ENCODE measurements at places on chromosomes 2 and 18.

DNA sequence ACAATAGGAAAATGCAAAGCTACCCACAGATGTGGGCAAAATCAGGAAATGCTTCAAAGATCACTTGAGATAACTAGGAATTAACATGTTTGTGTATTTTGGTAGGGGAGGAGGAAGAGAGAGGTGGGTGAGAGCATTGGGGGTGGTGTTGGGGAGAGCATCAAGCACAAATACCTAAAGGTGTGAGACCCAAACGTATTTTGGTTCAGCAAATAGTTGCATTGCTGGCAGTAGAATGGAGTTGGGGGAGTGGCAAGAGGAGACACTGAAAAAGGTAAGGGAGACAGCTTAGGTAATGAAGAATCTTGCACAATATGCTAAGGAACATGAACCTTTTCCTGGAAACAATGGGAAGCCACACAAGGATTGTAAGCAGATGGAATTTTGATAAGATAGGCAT, 1.5 kb upstream of the PELI1 start:
- DNase-seq = no peak

- DNase-seq = no peak
These were observed 48.2 kb downstream of the TWIST2 start for GRCh38 chr2:238895891-238896600.

DNA sequence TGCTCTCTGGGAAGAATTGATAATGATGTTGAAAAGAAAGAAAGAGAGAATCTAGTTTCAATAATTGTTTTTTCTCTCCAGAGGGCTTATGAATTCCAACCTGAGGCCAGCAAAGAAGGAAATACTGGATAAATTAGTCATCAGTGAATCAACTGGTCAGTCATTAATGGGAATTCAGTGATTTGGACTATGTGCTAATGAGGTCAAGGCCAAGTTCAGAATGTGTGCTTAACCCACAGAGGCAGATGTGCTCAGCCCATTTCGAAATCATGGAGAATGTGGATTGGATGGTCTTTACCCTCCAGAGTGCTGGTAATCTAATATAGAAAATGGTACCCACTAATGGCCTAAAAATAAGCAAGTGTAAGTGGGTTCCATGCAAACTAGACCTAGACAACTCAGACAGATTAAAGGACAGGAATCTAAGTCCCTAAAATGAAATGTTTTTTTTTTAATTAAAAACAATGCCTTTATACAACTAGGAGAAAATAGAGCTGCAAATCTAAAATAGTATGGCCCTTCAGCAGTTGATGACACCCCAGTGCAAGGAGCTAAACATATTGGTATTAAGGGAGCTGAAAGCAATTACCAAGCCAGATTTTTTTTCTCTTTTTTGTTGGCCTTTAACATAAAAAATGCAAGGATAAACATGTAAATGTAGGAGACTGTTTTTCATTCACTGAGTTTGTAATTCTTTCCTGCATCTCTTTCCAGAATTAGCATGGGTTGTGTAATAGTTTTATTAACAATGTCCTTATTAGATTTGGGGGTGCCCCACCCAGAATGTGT, 296.9 kb downstream of the SATB2 start:
- no peak for DNase-seq

GRCh38 chr18:48657447-48658120, 118.8 kb downstream of the CTIF start:
- DNase-seq = no peak

DNA sequence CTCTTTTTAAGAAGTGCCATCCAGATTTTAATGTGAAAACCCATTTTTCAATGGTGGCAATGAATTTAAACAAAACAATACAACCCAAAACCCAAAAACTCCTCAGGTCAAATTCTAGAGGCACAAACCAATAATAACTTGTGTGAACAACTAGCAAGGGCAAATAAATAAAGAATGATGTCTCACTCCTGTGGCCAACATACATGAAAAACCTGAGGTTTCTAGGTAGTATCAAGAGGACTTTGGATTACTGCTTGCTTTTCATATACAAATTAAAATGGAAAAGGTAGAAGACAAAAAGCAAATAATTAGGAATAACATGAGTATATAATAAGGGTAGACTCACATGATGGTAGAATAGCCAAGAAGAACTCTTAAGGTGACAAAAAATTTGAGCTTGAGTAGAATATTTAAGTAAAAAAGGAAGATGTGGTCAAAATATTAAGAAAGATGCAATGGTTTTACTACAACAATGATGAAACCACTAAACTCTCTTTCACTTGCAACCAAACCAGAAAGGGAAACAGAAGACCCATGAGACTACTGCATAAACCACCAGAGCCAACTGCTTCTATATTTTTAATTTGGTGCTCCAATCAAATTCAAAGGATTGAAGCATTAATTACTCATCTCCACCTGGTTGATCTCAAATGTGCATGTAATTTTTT, 53.5 kb downstream of the DARS1 start:
- DNase-seq = no peak

GRCh38 chr2:28225473-28226080, 167.1 kb upstream of the FOSL2 start:
- no peak for DNase-seq

DNA sequence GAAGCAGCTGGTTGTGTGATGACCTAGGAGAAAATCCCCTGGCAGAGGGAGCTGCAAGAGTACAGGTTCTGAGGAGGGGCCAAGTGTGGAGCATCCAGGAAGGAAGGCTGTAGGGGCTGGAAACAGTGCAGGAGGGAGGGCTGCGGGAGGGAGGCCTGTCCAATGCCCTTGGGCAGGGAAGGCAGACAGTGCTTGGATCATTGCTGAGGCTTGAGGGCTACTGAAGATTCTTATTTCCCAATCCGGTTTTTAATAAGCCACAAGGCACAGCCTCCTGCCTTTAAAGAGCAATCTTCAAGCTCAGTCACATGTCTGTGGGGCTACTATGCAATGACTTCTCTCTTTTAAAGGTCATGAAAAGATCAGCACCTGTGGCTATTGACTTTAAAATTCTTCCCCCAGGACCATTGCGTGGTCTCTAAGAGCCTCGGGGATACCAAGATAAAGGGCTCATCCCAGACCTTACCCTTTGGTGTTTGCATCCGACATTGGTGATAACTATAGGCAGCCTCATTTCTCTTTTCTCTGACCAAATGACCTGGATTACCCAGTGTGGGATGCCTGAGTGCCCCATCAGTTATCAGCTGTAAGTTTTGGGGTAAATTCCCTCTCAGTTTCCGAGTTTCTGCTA, 149.6 kb downstream of the DOCK10 start:
- no peak for DNase-seq

DNA sequence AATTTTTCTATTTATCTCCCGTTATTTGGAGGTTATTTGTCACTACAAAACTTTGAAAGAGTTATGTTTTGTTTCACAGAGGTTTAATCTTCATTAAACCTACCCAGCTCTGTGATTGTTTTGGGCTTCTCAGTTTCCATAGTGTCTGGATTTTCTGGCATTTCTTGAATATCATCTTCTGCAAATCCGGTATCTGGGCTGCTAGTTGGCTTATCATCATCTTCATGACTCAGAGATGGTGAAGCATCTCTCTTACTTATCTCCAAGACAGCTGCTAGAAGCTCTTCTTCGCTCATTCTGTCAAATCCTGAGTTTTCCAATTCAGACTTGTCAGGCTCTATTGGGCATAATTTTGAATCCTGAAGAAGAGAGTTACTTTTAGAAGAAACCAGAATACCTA, 55.6 kb downstream of the VIL1 start:
- DNase-seq = no peak

- DNase-seq = no peak
These were observed 68.1 kb upstream of the TMEM247 start for GRCh38 chr2:46411245-46411641.

DNA sequence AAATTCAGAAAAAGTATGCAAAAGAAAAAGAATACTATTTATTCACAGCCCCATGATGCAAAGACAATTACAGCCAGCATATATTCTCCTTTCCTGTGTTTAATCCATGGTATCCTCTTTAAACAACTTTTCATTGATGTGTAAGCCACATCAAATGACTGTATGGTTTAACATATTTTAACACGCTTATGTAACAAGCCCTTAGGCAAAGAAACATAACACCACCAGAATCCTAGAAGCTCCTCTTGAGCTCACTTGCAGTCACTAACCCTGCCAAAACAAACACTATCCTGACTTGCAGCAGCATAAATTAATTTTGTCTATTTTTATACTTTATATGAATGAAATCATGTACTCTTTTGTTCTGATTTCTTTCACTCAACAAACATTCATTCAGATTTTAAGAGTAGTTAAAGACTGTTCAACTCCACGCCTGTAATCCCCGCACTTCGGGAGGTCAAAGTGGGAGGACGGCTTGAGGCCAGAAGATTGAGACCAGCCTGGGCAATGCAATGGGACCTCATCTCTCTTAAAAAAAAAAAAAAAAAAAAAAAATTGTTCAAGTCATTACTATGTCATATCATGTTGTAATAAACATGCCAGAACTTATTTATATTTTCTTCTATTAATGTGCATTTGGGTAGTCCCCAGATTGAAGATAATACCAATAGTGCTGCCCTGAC, 226.3 kb downstream of the NBAS start:
- DNase-seq = no peak

- no peak for DNase-seq
These were observed 139.4 kb downstream of the OSR1 start for GRCh38 chr2:19219060-19219459.

DNA sequence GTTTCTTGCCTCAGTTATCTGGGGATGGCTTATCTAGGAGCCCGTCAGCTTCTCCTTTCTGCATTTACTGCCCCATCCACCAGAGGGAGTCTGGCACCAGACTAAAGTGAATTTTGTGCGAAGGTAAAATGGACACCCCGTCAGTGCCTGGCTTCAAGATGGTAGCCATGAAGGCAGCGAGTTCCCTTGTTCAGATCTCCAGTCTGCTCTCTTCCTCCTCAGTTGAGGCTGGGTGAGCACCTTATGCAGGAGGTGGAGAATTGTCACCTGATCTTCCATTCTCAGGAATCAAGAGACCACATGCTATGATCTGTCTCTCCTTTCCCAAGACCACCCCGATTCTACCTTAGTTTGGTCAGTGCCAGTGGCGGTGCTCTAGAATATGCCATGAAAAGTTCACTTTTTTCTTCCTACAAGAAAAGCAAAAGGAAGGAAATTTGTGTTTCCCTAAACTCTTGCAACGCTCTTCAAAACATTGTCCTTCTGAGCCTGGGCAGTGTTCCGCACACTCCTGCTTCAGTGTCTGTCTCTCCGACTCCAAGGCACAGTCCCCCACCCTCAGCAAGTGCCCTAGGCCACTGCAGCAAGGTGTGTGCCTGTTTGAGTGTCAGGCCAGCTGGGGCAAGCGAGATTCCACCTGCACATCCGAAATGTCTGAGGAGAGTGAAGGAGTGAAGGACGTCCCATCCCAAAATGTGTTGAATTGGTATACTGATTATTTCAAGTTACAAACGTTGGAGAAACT, 168.6 kb downstream of the SS18 start:
- peak; percentile 5 for DNase-seq

Data from stimulated activated CD4-positive, alpha-beta T cell treated with anti-CD3 and anti-CD28 coated beads, Interleukin-12 subunit alpha, Interleukin-12 subunit beta, amount 100 ng/mL, for 4 hours (primary cell).